ENCODE measurements at places on chromosomes 1 and 21.
A peak's percentile ranks its signal among the peaks of the same experiment; 100 is the strongest.

- no peak for DNase-seq
Measured at GRCh38 chr1:156226116-156226538, 13.3 kb downstream of the PMF1 start.

DNA sequence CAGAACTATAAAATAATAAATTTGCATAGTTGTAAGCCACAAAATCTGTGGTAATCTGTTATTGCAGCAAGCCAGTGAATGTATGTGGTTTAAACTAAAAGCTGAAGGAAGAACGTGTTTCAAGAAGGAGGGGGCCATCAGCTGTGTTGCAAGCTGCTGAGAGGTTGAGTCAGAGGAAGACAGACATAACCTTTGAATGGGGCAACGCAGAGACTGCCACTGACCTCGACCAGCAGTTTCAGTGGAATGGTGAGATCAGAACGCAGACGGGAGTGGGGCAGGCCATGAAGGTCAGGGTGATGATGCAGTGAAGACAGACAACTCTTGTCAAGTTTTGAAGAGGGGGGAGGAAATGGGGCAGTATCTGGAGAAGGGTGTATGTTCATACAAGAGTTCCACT, 23.2 kb upstream of the QSOX1 start:
- no peak for DNase-seq

- no peak for DNase-seq
Measured at GRCh38 chr21:21439761-21440160, 441.6 kb downstream of the NCAM2 start.

DNA sequence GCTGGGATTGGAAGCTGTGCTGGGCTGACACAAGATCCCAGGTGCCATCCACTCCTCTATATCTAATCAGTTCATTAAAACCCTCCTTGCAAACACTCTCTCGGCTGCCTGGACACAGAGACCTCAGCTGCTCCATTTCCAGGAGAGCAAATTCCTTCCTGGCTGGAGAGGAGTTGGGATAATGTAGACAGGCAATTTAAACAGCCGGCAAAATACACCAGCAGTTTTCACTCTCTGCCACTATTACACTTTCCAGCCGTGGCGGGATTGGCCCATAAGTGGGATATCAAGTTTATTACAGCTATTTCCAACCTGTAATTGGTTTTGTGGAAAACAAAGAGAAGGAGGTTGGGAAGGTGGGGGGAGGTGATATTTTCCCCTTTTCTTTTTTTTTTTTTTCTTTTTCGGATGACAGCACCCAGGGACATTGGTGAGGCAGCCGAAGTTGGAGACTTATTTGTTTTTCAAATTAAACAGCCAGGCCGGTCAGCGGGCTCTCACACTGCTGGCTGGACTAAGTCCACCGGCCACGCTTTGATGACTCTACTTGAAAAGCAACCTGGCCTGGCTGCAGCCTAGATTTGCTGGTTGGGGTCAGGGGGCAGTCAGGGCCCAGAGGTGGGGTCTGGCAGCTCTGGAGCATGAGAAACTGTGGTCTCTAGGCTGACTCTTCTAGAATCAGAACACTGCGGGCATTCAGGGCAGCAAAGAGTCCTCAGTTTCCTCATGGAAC, 177.4 kb downstream of the IGSF21 start:
- DNase-seq: no peak

DNA sequence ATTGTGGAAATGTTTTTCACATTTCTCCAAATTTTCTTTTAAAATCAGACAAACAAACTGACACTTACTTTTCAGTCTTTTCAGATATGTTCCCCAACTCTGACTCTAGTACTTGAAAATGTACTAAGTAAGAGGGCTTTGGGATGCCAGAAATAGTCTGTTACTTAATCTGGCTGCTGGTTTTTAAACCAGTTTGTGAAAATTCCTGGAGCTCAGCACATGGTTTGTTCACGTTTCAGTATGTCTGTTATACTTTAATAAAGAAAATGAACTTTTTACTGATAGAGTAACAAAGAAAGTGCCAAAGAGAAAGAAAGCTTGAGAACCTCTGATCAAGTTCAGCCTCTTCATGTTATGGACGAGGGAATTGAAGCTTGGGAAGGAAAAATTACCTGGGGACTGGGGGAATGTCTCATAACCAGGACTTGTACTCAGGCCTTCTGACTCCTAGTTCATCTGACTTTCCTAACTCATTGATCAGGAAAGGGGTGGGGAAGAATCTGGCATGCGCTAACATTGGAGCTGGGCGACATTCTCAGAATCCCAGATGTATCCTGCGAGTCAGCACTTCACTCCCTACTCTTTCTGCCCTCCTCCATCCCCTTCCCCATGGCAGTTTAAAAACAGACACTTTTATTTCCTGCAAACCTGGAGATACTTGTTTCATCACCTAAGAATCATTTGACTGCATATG, 30.8 kb upstream of the DNAJC6 start:
- DNase-seq: no peak

DNA sequence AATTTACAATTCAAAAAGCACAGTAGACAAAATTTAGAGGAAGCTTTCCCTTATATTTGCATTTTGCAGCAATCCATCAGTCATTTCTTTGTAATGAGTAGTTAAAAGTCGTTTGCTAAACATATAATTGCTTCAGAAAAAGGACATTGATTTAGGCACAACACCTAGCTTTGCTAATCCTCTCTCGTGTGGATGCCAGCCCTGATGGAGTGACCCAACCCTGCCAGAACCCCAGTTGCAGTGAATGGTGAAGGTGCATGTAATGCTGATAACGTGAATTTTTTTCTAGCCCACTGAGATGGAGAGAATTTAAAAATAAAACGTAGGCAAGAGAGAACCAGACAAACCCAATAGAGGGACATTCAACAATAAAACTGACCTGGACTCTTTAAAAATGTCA, 263.4 kb downstream of the GRIK1 start:
- DNase-seq: no peak

GRCh38 chr1:210446479-210446878, 117.8 kb downstream of the HHAT start:
- DNase-seq: no peak

- peak; percentile 51 for DNase-seq
Measured at GRCh38 chr1:3471356-3472087, 17.1 kb downstream of the ARHGEF16 start.

DNA sequence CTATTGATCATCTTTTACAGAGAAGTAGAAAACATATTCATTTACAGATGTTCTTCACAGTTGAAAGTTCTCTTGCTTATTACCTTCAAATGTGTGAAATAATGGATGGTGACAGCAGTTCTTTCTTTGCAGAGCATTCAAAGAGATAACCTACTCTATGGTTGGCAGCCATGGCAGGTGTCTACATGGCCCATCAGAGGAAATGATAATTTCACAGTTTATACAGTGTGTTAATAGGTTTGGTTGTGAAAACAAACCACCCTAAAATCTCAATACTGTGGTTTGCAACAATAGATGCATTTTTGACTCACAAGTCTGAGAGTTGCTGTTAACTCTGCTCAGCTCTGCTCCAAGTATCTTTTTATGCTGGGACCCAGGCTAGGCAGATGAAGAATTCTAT, 241.2 kb upstream of the SAMSN1 start:
- no peak for DNase-seq

GRCh38 chr1:13728091-13728715, 28.2 kb downstream of the PRDM2 start:
- no peak for DNase-seq

- DNase-seq: no peak
Measured at GRCh38 chr21:45084881-45085536, 10.6 kb downstream of the ADARB1 start.

DNA sequence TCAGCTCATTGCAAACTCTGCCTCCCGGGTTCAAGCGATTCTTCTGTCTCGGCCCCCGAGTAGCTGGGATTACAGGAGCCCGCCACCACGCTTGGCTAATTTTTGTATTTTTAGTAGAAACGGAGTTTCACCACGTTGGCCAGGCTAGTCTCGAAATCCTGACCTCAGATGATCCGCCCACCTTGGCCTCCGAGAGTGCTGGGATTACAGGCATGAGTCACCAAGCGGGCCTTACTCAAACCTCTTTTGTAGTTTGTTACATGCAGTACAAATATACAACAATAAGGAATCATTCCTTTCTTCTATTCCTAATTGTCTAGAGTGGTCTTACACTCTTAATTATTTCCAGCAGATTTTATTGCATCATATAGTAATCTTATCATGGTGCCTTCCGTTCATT, 16.6 kb downstream of the SPATA17 start:
- no peak for DNase-seq

DNA sequence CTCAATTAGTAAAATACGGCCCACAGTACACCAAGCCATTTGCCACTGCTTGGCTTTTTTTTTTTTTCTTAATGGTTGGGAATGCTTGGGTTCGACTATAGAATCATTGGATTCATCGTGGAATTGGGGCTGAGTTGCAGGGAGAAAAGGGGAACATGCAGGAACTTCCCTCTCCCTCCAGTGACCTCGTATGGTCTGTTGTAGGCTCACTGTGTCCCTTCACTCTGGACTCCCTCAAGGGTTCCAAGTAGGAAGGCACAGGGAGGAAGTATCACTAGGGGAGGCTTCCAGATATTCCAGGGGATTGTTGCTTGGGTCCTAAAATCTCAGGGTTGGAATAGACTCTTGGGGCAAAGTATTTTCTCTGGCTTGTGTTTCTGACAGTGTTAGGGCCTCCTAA, 24.5 kb downstream of the PPFIA4 start:
- DNase-seq: no peak

DNA sequence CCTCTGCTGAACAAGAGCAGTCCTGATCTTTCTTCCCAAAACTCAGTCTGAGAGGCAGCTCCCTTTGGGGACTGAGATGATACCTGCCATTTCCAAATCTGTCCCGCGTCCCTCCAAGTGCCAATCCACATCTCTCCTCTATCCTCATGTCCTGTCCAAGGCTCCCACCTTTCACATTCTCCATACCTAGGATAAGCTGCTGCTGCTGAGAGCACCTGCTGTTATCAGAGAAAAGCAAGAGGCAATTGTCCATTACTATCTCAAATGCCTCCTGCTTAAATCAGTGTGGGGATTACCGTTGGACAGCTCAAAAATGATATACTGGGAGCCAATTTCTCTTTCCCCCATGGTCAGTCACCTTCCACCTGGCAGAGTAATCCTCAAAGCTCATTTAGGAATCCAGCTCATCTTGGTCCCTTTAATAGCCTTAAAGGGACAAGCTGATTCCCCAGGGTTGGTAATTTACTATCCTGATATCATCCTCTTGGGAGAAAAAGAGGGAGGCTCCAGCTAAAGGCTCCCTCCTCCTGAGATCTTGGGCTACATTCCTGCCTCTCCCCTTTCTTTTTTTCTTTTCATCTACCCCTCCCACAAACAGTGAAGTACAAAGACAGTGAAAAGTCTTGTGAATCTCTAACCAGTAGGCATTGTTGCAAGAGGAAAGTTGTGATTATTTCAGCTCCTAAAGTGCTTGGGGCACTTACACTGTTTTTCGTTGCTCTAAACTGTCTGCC, 278.1 kb upstream of the CAMK1G start:
- DNase-seq: no peak

DNA sequence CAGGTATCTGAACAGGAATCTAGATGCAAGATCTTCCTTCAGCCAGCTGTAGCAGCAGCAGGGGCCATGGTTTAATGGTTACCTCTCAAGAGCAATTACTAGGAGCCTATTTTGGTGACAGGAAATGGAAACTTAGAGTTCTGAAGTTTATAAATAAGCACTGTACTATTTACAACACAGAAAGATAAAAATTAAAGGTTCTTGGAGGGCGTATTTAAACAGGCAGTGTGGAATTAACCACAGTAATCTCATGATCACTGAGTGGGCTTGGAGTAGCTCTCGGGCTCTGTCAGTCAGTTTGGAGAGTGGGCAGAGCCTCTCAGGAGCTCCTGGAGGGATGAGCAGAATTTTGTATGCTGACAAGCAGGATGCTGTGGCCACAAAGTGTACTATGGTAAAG, 10.2 kb upstream of the FCRL5 start:
- no peak for DNase-seq

DNA sequence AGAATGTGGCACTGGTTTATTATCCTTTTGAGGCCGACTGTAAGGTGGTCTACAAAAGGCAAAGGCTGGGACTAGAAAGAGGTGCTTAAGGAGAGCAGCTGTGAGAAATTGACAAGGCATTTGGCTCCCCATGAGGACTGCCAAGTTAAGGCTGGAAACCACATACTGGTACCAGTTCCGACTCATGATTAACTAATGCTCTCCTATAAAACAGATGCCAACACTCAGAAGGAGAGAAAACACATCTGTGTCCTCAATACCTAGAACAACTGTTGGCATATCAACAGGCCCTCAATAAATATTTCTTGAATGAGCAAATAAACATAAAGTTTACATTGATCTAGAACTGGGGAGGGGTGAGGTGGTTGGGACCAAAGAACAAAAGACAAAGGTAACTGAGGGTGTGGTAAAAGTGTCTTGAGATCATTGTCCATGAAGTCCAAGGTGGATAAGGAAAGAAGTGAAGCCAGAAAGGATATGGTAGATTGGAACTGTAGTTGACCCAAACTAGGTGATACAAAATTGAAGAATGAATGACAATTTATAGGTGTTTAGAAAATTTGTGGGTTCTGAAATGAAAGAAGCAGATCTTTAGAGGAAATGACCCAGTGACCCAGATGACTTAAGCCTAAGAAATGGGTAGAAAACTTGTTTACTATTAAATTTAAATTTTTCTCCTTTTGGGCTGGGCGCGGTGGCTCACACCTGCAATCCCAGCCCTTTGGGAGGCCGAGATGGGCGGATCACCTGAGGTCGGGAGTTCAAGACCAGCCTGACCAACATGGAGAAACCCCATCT, 16.9 kb upstream of the MCL1 start:
- no peak for DNase-seq

GRCh38 chr1:117802531-117803257, 126.7 kb downstream of the GDAP2 start:
- DNase-seq: no peak

GRCh38 chr1:190138266-190138665, 339.4 kb downstream of the BRINP3 start:
- DNase-seq: no peak

GRCh38 chr1:94925561-94926125, 1.3 kb downstream of the CNN3 start:
- peak; percentile 83 for DNase-seq

- DNase-seq: peak; percentile 23
Measured at GRCh38 chr21:30340714-30341573, 3.5 kb upstream of the KRTAP27-1 start.

GRCh38 chr1:151318975-151319374, 8.2 kb downstream of the PI4KB start:
- no peak for DNase-seq

- no peak for DNase-seq
Measured at GRCh38 chr1:208506812-208507211, 262.6 kb upstream of the PLXNA2 start.

GRCh38 chr1:157512036-157512969, 40.0 kb downstream of the FCRL5 start:
- no peak for DNase-seq

Measured in globus pallidus (tissue), 1 donor.